Natural killer cell treated with Interleukin-12 subunit alpha and Interleukin-12 subunit beta and Interleukin-15 and Interleukin-18, amount 100 ng/mL, for 72 hours (primary cell): ENCODE measurements at places on chromosomes 1 and 21. TPM values are rescaled to one million over a fixed set of nuclear protein-coding genes. Genes with fewer than 3 reads are reported as not detected.

GRCh38 chr1:201481004-201481380 is 12.0 kb upstream of the PHLDA3 start:
- H3K4me1 ChIP-seq: peaks cover 13% of the 10 kb centered on the region
- H3K27me3 ChIP-seq: peaks cover 17% of the 10 kb centered on the region
- peak overlapping the region; percentile 47 for H3K4me3 ChIP-seq

DNA sequence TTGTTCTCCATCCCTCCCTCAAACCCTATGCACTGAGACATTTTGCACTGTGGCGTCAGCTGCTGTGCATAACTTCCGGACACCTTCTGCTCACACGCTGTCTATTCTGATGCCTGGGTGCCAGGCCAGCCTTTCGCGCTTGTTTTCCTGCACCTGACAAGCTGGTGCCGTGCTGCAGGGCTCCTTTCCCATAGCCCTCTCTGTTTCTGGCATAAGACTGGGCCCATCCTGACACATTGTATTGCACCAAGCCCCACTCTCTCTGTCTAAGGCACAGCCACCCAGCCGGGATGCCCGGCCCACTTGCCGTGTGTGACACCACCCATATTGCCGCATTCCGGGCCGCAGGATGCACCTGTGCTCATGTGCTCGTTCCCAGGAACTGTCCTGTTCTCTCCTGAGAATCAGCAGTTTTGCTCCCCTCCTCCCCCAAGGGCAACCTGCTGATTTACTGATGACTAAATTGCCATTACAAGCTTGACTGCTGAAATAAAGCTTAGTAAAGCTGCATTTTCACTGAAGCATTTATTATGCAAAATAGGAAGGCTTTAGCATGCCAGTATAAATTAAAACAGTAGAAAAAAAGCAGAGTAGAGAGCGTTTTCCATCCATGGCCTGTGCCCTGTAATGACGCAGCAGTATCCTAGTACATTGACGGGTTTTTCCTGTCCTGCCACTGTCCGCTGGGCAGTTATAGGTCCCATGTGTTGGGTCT is 88.0 kb downstream of the CD247 start:
- peak overlapping the region; percentile 88 for H3K4me3 ChIP-seq
- no peaks in the 10 kb centered on the region for H3K27me3 ChIP-seq
- no peak for DNase-seq
- H3K4me1 ChIP-seq: peaks cover 62% of the 10 kb centered on the region

- no peak for DNase-seq
- H3K4me1 ChIP-seq: no peaks in the 10 kb centered on the region
- H3K27ac ChIP-seq: no peak overlapping the region
- H3K36me3 ChIP-seq: peaks cover 11% of the 10 kb centered on the region
These were observed 582.8 kb downstream of the PTBP2 start for GRCh38 chr1:97304366-97304765.

DNA sequence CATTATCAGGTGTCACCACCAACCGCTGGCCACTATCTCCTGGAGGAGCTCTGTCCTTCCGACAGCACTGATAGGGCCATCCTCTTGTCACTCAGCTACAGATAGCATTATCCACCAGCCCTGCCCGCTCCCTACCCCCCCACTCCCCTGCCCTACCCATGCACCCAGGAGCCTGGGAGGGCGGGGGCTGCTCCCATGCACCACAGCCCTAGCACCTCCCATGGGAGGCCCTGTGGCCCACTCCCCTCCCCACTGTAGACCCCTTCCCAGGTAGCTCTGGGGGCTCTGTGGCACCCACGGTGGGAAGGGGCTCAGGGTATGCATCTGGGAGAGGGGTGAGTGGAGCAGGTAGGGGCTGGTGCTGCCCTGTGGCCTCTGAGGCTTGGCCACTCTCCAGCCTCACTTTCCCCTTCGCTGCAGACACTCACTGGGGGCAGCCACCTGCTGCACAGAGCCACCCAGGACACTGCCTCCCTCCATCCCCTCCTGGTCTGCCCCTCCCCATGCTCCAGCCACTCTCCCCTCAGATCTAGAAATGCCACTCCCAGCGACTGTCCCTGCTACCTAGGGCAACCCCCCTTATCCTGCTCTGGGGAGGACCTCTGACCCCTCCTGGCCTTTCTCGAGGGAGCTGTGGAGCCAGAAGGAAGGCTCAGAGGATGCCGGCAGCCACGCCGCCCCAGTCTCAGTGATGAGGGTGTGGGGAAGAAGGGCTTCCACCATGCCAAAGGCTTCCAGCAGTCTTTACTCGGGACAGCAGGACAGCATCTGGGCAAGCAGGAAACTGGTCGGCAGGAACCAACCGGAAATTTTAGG is 58.5 kb downstream of the WNT9A start:
- peaks cover 5% of the 10 kb centered on the region for H3K4me1 ChIP-seq
- DNase-seq: no peak
- no peak overlapping the region for H3K27ac ChIP-seq

DNA sequence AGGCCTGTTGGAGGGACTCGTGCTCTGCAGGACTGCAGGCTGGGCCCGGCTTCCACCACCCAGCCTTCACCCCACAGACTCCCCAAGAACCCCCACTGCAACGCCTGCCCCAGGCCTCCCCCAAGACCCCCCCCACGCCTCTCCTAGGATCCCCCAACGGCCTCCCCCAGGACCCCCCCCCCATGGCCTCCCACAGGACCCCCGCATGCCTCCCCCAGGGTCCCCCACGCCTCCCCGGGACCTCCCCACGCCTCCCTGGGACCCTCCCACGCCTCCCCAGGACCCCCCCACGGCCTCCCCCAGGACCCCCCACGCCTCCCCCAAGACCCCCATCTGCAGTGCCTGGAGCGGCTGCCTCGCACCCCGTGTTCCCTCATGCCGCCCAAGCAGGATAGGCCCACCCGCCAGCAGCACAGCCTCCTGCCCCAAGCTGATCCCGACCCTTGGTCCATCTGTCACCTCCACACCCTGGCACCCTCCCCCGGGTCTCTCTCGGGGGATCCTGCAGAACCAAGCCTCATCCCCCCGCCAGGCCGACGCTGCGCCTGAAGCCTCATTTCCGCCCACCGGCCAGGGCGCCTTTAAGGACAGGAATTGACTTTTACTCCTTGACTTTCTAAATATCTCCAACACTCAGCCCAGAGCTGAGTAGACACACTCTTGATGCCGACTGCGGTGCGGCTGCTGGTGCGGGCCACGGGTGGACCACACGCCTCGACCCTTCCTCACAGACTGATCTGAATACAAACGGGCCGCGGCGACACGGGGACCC is 14.1 kb upstream of the RNF223 start:
- H3K4me3 ChIP-seq: no peak overlapping the region
- H3K4me1 ChIP-seq: peaks cover 3% of the 10 kb centered on the region
- no peaks in the 10 kb centered on the region for H3K36me3 ChIP-seq
- H3K27ac ChIP-seq: no peak overlapping the region
- no peak for DNase-seq
- H3K27me3 ChIP-seq: no peaks in the 10 kb centered on the region

DNA sequence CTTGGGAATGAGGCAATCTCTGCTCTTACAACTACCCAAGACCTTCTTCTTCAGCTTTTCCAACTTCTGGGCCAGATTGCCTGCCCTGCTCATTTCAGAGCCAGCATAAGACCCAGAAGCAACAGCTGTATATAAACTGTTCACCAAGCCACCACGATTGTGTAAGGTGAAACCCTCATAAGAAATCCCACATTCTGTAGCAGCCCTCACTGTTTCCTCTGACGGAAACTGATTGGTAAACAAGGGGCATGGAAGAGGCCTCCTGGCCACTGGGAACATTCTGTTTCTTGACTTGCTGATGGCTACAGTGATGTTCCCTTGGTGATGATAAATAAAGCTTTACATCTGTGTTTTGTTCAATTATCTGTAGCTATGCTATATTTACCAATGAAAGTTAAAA is 39.7 kb upstream of the EXO1 start:
- no peaks in the 10 kb centered on the region for H3K36me3 ChIP-seq
- DNase-seq: no peak
- H3K4me1 ChIP-seq: no peaks in the 10 kb centered on the region
- H3K27me3 ChIP-seq: peaks cover 12% of the 10 kb centered on the region
- no peak overlapping the region for H3K27ac ChIP-seq

- H3K4me3 ChIP-seq: no peak overlapping the region
- no peaks in the 10 kb centered on the region for H3K4me1 ChIP-seq
- no peaks in the 10 kb centered on the region for H3K36me3 ChIP-seq
- no peak overlapping the region for H3K27ac ChIP-seq
- no peak for DNase-seq
These were observed 26.6 kb downstream of the AK4 start for GRCh38 chr1:65174585-65174984.

GRCh38 chr1:192439373-192440025 is 122.7 kb downstream of the RGS21 start:
- no peaks in the 10 kb centered on the region for H3K36me3 ChIP-seq
- peaks cover 4% of the 10 kb centered on the region for H3K27me3 ChIP-seq
- H3K4me1 ChIP-seq: no peaks in the 10 kb centered on the region
- H3K4me3 ChIP-seq: no peak overlapping the region

- peaks cover 54% of the 10 kb centered on the region for H3K27me3 ChIP-seq
- H3K27ac ChIP-seq: no peak overlapping the region
- no peak for DNase-seq
- no peaks in the 10 kb centered on the region for H3K36me3 ChIP-seq
These were observed 377.4 kb downstream of the RRAGC start for GRCh38 chr1:38481871-38482826.

DNA sequence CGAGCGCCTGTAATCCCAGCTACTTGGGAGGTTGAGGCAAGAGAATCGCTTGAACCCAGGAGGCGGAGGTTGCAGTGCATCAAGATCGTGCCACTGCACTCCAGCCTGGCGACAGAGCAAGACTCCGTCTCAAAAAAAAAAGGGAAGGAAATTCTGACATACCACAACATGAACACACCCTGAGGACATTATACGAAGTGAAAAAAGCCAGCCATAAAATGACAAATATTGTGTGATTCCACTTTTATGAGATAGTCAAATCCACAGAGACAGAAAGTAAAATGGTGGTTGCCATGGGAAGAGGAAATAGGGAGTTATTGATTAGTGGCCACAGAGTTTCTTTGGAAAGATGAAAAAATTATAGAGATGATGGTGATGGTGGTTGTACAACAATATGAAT is 41.7 kb downstream of the EVI5 start:
- H3K4me3 ChIP-seq: no peak overlapping the region
- DNase-seq: no peak
- no peak overlapping the region for H3K27ac ChIP-seq
- H3K27me3 ChIP-seq: peaks cover 6% of the 10 kb centered on the region
- no peaks in the 10 kb centered on the region for H3K4me1 ChIP-seq

GRCh38 chr1:7478142-7478790 is 292.8 kb upstream of the VAMP3 start:
- no peaks in the 10 kb centered on the region for H3K36me3 ChIP-seq
- no peak overlapping the region for H3K27ac ChIP-seq
- H3K4me1 ChIP-seq: no peaks in the 10 kb centered on the region
- peaks cover 7% of the 10 kb centered on the region for H3K27me3 ChIP-seq
- H3K4me3 ChIP-seq: no peak overlapping the region

- no peak overlapping the region for H3K4me3 ChIP-seq
- no peak overlapping the region for H3K27ac ChIP-seq
- H3K36me3 ChIP-seq: no peaks in the 10 kb centered on the region
- DNase-seq: no peak
- H3K27me3 ChIP-seq: no peaks in the 10 kb centered on the region
These were observed 58.1 kb upstream of the GCLM start for GRCh38 chr1:93967306-93967705.

DNA sequence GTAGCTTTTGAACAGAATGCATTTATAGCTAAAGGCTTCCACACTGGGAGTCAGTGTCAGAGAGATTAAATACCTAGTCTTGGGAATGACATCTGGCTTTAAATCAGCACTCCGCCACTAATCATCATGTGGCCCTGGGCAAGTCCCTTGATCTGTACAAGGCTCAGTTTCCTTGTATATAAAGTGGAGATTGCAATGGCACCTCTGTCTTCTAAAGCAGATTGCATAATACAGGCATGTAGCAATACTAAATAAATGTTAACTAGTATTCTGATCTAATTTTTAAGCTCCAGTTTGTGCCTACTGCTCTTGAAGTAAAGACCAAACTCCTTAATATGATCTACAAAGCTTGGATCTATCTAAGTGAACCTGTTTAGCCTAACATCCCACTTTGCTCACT is 249.4 kb downstream of the PLPP3 start:
- no peak overlapping the region for H3K4me3 ChIP-seq
- peaks cover 5% of the 10 kb centered on the region for H3K27me3 ChIP-seq
- peaks cover 8% of the 10 kb centered on the region for H3K4me1 ChIP-seq
- DNase-seq: no peak
- no peak overlapping the region for H3K27ac ChIP-seq

DNA sequence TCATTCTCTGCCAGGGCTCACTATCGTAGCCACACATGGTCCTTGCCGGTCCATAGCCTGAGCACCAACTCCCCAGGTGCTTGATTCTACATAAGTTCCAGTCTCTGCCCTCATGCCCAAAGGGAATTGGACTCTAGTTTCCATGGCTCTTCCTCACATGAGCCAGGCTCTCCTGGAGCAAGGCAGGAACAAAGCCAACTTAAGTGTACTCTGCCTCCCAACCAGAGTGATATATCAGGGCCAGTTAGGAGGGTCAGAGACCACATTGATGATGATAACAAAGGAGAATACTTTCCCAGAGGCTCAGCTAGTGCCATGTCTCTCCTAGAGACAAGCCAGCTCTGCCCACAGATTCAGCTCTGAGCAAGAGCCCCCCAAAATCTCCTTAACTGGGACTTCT is 70.9 kb downstream of the ERI3 start:
- H3K27me3 ChIP-seq: no peaks in the 10 kb centered on the region
- H3K4me1 ChIP-seq: no peaks in the 10 kb centered on the region
- DNase-seq: no peak
- H3K4me3 ChIP-seq: no peak overlapping the region

GRCh38 chr1:115164484-115164883 is 75.2 kb upstream of the TSPAN2 start:
- no peaks in the 10 kb centered on the region for H3K4me1 ChIP-seq
- no peak overlapping the region for H3K27ac ChIP-seq
- DNase-seq: no peak
- H3K36me3 ChIP-seq: no peaks in the 10 kb centered on the region

DNA sequence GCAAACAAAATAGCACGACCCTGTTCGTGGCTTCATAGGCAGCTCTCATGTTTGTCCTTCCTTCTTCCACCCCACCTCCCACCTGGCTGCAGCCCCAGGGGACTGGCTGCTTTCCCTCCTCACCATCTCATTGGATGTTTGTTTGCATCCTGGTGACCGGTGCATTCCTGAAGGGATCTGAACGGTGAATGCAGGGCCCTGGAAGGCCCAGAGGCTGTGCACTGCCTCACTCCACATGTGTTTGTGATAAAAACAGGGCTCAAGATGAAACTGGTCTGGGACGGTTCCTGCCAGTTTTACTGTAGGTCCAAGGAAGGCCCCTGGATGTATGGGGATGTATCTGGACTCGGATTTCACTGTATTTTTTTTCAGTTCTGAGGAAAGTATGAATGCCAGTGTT is 42.8 kb downstream of the CNN3 start:
- peaks cover 4% of the 10 kb centered on the region for H3K4me1 ChIP-seq
- no peaks in the 10 kb centered on the region for H3K36me3 ChIP-seq
- H3K27ac ChIP-seq: peak overlapping the region; percentile 53
- DNase-seq: no peak
- H3K4me3 ChIP-seq: no peak overlapping the region

CYYR1 gene
- total RNA-seq: not detected

KRTAP19-1 gene
- total RNA-seq: not detected

HES3 gene
- not detected for total RNA-seq

HLX gene
- total RNA-seq: 5.5 TPM

TPTE gene
- total RNA-seq: not detected
